ENCODE measurements at places on chromosomes 7 and 10.

DNA sequence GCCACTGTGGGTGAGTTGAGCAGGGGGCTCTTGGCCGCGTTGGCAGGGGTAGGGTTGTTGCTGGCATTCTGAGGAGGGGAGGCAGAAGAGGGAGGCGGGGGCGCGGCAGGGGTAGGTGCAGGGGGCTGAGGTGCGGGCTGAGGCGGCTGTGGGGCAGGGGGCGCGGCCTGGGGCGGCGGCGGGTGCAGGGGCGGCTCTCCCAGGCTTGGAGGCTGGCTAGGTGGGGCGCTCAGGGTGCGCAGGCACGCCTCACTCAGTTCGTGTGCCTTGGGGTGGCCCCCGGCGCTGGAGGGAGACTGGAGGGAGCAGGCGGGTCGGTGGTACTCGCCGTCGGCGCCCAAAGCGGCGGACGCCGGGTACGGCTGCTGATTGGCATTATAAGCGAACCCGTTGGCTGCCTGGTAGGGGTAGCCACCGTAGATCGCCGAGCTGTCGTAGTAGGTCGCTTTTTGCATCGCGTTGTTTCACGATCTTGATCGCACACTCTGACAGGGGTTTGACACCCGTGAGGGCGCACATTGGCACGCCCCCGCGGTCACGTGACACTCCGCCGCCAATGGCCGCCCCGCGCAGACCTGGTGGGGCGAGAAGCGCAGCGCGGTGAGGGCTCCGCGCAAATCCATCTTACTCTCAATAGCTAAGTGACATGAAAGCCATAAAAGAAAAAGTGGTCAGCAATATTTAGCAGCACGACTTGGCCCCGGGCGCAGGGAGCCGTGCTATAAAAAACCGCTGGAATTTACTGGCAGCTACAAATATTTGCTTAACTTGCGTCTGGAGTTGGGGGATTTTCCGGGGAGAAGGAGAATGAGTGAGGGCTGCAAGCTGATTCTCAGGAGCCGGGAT, 7.9 kb upstream of the HOXA2 start:
- no peak for DNase-seq

DNA sequence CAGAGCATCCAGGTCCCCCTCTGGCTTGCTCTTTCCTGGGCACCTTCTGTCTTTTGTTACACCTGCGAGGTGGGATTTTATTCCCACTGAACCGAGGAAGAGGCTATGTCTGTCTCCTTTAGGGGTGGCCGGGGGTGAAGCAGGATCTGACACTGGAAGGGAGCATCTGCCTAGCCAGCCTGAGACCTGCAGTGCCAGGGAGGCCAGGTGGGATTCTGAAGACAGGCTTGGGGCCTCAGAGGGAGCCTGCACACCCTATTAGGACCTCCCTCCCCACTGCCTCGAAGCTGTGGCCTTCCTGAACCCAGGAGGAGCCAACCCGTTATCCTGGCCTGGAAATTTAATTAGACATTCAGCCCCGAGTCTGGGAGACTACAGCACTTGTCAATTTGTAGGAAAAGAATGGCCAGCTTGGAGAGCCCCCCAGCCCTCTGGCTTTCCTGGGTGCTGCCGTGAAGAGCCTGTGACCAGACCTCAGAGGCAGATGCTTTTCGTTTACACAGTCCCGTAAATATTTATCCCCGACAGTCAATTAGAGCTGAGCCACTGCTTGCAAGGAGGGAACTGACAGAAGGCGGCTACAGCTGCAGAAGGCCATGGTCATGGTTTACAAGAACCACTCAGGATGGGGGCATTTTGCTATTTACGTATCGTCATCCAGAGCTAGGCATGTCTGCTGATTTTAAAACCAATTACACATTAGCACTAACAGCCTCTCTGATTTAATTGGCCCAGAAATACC, 19.7 kb downstream of the CHAT start:
- no peak for DNase-seq

DNA sequence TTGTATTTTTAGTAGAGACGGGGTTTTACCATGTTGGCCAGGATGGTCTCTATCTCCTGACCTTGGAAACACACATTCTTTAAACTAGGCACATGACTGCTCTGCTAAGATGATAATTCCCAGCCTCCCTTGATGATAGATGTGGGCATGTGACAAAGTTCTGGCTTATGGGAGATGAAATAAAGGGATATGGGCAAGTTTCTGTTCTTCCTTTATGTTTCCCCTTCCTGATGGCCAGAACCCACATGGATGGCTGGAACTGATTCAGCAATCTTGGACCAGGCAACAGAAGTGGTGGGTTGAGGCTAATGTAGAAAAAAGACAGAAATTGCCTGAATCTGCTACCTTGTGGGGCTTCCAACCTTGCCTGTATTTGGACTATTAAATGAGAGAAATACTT, 60.7 kb upstream of the NRP1 start:
- no peak for DNase-seq

GRCh38 chr10:75935240-75935639, 503.8 kb downstream of the LRMDA start:
- no peak for DNase-seq

GRCh38 chr10:30374353-30374752, 25.3 kb upstream of the MTPAP start:
- DNase-seq, result no peak

DNA sequence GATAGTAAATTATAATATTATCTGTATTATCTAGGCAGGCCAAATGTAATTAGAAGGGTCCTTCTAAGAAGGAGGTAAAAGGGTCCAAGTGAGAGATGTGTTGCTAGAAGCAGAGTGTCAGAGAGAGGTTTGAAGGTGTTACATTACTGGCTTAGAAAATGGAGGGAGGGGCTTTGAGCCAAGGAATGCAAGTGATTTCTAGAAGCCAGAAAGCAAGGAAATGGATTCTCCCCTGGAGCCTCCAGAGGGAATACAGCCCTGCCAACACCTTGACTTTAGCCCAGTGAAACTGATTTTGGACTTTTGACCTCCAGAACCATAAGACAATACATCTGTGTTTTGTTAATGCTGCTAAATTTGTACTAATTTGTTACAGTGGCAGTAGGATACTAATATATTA, 97.9 kb upstream of the IL6 start:
- DNase-seq, result no peak

GRCh38 chr10:96217711-96218110, 53.7 kb downstream of the BLNK start:
- DNase-seq, result no peak

DNA sequence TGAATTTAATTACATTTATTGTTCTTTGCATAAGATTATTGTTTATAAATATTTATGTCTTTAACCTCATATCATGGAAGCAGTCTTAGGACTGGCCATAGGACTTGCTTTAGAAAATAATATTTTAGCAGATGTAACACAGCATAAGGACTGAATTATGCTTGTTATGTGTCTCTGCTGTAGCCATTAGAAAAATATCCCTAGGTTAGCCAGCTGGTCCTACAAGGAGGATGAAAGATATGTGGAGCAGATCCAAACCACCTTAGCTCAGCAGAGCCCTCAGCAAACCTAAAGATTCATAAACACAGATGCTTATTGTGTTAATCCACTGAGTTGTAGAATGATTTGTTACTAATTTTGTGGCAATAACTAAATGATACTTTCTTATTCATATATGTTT, 166.0 kb upstream of the COL1A2 start:
- no peak for DNase-seq

Measured in NCI-H187 (cell line).